Hematopoietic multipotent progenitor cell (in vitro differentiated cells): ENCODE measurements at places on chromosomes 5 and 9.
A peak's percentile ranks its signal among the peaks of the same experiment; 100 is the strongest.

GRCh38 chr5:52656569-52657246 lies 131.0 kb upstream of the ITGA1 start:
- DNase-seq: no peak

- DNase-seq: no peak
Observed at GRCh38 chr5:19352120-19352519, 635.9 kb downstream of the CDH18 start.

DNA sequence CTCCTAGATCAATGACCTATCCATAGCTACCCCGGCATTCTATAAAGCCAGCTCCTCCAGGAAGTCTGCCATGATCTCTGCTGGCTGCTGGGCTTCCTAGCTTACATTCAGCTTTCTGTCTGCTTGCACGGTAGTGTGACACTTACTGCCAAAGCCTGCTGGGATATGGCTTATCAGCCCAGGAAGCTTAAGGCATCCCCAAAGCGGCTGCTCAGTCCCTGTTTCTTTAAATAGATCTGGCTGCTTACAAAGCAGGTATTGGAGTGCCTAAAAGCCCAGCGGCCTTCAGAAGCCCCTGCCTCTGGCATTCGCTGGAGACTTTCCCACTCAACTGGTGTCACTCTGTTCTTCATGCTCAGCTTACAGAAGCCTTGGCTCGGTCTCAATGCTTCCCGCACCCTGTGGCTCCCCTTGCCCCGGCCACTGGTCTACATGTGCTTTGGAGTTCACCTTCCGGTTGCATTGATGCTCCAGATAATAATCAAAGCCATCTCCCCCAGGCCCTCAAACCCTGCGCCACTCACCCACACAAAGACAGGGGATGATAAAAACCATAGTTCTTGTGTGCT lies 31.3 kb upstream of the STRBP start:
- DNase-seq: no peak

- DNase-seq: no peak
Observed at GRCh38 chr9:121198512-121199042, 3.1 kb downstream of the RAB14 start.

DNA sequence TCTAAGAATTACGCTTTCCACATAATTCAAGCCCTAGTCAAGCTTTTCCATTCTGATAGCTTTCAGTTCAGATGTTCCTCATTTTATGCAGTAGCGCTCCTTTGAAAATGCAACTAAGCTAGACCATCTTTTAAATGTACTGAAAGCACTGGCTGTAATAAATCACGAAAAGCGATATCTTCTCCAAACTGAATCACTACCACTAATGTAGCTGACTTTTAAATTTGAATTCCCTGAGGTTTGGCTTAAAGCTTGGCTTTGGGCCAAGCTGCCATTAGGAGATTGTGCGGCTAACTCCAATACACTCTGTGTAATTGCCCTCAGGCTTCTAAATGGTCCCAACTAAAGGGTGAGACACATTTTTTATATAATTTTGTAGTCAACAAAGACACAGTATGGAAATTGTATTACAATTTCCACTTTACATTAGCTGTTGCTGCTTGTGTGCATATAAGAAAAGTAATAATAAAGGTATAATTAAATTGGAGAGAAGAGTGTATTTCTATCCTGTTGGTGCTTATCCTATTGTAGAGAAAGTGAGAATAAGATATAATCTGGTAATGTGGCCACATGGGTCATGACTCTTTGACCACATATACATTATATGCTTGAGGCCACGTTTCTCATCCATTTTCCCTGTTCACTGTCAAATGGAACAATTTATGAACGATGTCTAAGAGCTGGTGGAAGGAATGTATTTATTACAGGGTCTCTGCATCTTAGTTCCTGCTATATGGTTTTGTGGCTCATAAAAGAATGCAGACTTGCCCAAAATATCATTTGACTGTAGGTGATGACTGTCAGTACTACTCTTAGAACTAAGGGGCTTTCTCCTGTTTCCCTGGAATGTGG lies 118.7 kb upstream of the TAF11L2 start:
- no peak for DNase-seq

GRCh38 chr9:94805585-94805984 lies 79.1 kb downstream of the AOPEP start:
- DNase-seq: peak; percentile 57

DNA sequence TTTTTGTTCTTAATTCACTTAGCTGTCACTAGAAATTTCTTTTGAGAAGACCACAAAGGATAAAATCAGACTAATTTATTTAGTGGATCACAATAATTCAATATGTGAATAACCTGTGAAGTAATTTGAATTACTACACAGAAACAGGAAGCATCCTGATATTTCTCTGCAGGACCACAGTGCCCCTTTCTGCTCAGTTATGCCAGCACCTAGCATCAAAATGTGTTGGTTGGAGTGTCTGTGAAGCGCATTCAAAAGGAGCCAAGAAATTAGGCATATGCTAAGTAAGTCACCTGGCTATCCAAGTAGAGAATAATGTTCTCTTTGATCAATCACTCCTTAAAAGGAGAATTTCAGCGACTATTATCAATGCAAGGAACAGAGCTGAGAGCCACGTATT lies 187.5 kb downstream of the SLC12A2 start:
- no peak for DNase-seq

DNA sequence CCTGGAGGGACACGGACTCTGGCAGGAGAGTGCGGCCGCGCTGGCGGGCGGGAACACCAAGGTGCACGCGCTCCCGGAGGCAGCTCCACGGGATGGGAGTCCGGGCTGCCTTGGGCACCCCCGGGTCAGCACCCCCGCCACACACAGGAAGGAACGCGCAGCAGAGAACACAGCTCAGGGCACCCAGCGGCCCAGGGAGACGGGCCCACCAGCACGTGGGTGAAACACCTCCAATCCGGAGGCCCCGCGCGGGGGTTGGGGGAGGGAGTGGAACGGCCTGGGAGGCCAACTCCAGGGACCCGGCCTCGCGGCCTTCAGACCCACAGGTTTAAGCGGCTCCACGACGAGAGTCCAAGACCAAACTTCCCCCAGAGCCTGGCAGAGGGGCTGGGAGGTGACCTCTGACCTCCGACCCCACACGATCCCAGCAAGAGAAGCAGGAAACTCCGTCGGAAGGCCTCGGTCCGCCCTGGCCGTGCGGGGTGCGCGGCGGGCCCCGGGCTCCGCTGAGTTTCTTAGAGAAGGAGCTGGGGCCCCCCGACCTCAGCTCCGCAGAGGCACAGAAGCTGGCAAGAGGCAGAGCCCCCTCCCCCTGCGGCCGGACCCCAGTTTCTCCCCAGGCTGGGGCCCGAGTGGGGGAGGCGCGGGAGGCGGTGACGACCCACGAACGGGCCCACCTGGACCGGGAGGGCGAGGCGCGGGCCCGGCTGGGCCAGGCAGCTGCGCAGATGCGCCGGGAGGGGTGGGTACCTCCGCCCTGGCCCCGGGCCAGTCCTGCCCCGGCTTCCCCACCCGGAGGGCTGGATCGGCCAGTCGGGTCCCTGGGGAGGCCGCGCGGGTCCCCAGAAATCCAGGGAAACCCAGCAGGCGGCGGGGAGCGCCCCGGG lies 851 bp downstream of the NACC2 start:
- peak; percentile 29 for DNase-seq

GRCh38 chr5:31981361-31981945 lies 192.7 kb downstream of the GOLPH3 start:
- DNase-seq: no peak
